ENCODE measurements at places on chromosomes 7 and 10.

DNA sequence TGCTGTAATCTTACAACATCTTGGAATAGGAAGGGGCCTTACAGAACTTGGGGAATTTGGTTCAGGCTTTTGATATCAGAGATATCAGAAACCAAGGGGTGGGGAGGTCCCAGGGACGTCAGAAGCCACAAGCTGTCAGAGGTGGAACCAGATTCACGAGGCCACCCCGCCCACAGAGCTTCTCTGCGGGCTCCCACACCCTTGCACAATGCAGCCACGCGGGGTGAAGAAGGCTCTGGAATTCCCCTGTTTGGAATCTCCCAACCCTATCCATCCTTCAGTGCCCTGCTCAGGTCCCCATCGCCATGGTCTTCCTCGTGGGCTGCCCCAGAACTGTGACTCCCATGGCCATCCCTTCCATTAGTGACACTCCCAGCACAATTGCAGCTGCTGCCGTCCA, 247.1 kb upstream of the SHH start:
- DNase-seq: no peak

DNA sequence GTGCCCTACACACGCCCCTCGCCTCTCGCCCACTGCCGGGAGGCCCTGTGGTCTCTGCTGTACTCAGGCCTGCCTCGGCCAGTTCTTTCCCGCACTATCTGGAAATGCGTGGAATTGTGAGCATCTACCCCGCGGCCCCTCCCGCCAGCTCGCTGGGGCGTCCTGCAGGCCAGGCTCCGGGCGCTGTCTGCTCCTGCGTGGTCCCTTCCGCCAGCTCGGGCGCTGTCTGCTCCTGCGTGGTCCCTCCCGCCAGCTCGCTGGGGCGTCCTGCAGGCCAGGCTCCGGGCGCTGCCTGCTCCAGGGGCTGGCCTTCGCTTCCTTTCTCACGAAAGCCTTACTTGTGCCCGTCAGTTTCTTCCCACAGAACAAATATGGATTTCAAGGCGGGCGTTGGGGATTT, 14.9 kb downstream of the GET4 start:
- no peak for DNase-seq

GRCh38 chr7:73778801-73779389, 8.8 kb upstream of the CLDN3 start:
- DNase-seq: no peak

- no peak for DNase-seq
Observed at GRCh38 chr10:112689327-112690072, 242.5 kb downstream of the VTI1A start.

DNA sequence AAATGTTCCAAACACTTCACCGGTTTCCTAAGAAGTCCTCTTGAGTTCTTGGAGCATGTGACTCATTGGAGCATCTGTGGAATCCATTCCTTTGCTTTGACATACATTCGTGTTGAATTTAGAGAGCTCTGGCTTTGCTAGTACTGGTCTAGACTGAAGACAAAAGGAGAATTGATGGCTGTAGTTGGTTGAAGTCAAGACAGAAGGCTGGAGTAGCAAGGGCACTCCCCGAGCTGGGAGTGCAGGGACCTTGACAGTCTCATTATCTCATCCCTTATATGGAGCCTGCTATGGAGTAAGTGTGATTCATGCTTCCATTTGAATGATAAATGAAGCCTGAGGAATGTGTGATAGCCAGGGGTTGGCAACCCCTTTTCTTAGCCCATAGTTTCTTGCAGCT, 1249.1 kb downstream of the TYW1 start:
- no peak for DNase-seq

DNA sequence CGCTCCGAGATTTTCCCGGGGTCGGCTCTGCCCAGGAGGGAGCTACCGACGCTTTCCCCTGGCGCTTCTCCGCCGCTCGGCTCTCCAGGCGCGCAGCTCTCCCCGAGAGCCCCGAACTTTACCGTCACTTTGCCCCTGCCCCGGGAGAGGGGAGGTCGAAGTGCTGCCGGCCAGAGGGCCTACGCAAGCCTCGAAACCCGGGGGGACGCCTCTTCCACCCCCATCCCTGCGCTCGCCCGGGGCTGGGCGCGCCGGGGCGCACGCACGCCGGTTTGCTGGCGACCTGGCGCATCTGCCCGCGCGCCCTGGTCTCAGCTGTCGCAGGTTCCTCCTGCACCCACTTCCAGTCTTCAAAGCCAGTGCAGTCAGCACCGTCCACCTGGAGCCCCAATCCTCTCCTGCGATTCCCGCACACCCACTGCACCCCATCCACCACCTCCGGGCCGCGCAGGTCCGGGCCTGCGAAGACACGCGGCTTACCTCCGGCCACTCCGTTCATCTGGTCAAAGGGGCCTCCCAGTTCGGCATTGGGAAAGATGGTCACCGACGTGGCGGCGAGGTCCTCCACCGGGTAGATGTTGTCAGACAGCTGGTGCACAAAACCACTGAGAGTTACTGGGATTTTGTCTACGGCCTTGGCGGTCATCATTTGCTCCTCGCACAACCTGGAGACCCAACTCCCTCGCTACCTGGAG, 638 bp downstream of the EGR2 start:
- DNase-seq: peak; percentile 52

DNA sequence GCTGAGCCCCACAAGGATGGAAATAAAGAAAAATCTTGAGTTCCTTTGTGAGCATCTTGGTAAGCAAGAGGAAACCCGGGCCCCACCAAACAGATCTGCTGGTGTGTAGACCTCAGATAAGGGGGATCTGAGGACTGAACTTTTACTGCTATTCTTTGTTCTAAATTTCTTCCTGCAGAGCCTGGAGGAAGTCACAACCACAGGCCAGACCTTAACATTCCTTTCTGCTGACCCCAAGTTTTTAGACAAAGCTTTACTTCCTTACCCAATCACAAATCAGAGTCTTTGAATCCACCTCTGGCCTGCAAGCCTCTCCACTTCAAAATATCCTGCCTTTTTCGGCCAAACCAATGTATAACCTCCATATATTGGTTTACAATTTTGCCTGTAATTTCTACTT, 352.6 kb upstream of the AUTS2 start:
- no peak for DNase-seq

- no peak for DNase-seq
Observed at GRCh38 chr10:130013335-130014262, 49.5 kb upstream of the EBF3 start.

DNA sequence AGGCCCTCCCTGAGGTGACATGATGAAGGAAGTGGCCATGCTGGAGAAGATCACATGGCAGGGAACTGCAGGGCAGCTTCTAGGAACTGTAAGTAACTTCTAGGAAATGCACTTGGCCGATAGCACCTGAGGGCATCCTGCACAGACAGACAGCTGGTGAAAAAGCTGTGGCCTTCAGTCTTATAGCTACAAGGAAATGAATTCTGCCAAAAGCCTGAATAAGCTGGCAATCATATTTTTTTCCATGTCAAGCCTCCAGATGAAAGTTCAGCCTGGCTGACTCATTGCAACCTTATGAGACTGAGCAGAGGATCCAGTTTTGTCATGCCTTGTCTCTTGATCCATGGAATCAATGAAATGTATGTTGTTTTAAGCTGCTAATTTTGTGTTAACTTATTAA, 91.1 kb upstream of the CACNA2D1 start:
- no peak for DNase-seq

GRCh38 chr10:78953113-78953798, 115.5 kb upstream of the ZMIZ1 start:
- DNase-seq: peak; percentile 25

DNA sequence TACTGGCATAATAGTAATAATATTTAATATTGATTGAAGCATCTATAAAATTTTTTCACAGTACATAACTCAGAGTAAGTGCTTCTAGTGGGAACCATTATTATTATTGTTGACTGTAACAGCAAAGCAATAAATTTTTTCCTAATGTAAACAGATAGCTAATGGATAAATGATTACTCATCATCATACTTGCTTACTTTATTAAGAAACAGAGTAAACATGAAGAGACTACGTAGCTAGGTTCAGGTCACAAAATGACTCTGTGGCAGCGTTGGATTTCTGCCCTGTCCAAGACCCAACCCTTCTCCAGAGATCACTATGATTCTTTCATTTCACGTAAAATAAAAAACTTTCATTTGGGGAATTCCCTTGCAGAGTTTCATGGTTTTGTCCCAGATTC, 8.3 kb upstream of the ABCB5 start:
- no peak for DNase-seq

GRCh38 chr10:21260066-21260465, 265.4 kb downstream of the SKIDA1 start:
- DNase-seq: no peak

- DNase-seq: no peak
Observed at GRCh38 chr7:33905389-33906032, at the start of gene BMPER. Gene BMPER (plus strand): TSS chr7:33905539. CDS start chr7:33905614, 75 bp downstream.

GRCh38 chr10:133381036-133381435, 2.0 kb downstream of the PAOX start:
- no peak for DNase-seq

DNA sequence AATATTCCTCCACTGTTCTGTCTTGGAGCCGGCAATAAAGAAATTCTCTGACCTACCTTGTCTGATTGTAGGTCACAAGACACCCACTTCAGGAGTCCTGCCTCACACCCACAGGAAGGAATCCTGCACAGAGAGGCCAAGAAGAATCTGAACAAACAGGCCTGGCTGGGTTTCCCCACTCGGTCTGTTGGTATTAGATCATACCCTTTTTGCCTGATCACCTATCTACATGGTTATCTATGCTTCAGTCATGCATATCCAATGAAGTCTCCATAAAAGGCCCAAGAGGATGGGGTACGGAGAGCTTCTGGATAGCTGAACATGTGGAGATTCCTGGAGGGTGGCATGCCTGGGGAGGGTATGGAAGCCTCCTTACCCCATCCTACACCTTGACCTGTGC, 12.3 kb downstream of the OGDH start:
- no peak for DNase-seq

- no peak for DNase-seq
Observed at GRCh38 chr10:52436664-52437063, 122.6 kb downstream of the DKK1 start.

DNA sequence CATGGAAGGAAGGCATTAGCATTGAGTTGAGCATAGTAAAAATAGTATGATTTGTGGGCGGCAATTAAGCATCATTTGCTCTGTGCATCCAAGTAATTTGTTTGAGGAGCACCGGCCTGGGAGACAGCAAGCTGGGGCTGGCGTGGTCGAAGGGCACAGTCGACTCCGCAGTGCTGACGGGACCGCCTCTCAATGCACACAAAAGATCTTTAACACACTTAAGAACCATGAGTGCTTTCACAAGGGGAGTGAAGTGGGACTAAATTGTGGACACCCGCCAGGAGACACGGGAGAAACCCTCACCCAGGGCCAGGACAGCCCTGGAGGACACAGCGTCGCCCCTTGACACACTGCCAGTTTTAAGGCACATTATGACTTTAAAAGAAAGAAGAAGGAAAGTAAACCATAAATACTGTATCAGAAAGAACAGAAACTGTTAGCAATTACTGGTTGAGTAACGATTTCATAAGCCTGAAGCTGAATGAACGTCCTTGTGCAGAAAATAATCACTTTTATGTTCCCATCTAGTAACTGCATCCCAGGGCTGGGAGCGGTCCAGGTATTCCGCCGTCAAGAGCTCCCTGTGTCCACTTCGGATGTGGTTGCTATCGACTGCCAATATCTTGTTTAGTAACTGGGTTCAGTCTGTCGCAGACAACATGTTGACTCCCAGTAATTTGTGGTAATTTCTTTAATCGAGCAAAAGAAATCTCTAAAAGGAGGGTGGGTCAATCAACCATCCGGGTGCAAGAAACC, 102.1 kb downstream of the EBF3 start:
- DNase-seq: no peak

GRCh38 chr7:41121228-41121627, 581.7 kb downstream of the INHBA start:
- DNase-seq: no peak

- no peak for DNase-seq
Observed at GRCh38 chr7:20287317-20287716, 43.4 kb upstream of the ITGB8 start.

- no peak for DNase-seq
Observed at GRCh38 chr7:94511718-94512117, 2.1 kb downstream of the CASD1 start.

- DNase-seq: no peak
Observed at GRCh38 chr7:81150951-81151361, 232.1 kb upstream of the SEMA3C start.

DNA sequence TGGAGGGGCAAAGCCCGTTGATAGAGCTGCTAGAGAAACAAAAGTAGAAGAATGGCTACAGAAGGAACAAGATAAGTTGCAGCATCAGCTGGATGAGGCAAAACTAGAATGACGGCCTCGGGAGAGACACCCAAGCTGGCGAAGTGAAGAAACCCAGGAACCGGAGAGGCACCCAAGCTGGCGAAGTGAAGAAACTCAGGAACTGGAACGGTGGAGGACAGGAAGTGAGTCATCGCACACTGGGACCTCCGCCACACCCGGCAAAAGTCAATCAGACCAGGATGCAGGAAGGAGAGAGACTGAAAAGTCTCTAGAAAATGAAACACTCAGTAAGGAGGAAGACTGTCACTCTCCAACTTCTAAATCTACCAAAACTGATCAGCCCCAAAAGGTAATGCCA, 133.0 kb upstream of the NEBL start:
- peak; percentile 17 for DNase-seq

DNA sequence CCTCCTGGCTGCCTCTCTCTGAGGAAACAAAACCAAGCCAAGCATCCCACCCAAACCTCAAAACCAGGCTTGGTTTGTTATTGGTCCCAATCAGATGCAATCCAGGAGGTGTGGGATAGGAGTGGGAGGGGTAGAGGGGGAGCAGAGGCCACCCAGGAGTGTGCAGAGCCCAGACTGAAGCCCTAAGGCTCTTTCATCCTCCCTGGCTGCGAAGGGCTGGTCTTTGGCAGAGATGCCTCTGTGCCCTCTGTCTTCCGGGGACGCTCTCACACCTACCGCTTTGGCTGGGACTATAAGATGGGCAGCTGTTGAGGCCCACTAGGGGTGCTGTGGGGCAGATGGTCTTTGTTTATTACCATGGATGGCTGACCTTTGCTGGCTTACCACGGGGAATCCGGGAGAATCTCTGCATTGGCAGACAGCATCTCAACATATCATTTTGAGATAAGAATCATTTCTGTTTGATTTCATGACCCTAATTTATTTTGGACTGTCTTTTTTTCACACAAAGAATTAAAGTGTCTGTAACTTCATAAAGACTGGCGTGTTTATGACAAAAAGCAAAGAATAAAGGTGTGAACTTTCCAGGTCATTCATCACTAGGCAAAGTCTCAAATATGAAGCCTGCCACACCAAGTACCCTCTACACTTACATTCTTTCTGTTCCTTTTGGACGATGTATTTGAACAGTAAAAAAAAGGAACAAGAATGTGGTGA, 6.5 kb upstream of the DENND2A start:
- peak; percentile 33 for DNase-seq

Data from inflammatory macrophage (primary cell).